ENCODE measurements at places on chromosomes 13 and 19.

DNA sequence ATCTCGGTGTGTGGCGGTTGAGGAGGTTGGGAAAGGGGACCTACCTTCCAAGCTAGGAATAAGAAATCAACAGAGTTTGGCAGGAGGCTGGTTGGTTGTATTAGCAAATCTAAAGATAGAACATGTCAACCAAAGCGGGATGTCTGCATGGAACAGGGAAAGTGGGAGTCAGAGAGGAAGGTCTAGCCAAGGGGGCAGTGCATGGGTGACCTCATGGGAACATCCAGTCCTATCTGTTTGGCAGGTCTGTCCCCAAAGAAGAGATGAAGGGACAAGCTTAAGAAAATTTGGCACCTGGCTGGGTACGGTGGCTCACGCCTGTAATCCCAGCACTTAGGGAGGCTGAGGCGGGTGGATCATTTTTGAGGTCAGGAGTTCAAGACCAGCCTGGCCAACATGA is 118.7 kb upstream of the TSC22D1 start:
- DNase-seq, result no peak

GRCh38 chr19:5238700-5239099 is 101.9 kb downstream of the PTPRS start:
- DNase-seq, result no peak

GRCh38 chr19:54095136-54095858 is 5.3 kb downstream of the OSCAR start:
- no peak for DNase-seq

DNA sequence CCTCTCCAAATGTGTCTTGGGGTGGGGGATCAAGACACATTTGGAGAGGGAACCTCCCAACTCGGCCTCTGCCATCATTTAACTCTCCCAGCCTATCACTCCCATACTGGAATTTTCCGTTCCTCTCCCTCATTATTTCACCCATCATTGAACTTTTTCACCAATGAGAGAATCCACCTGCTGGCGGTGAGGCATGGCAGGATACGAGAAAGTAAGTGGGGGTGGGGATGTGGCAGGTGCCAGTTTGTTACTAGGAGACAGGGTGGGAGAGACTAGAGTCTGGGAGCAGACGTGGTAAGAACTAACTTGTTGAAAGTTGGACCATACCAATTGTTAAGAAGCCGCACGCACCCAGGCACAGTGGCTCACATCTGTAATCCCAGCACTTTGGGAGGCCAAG is 6.9 kb downstream of the GIPR start:
- no peak for DNase-seq

GRCh38 chr19:14471436-14472187 is 3.5 kb downstream of the PTGER1 start:
- no peak for DNase-seq

DNA sequence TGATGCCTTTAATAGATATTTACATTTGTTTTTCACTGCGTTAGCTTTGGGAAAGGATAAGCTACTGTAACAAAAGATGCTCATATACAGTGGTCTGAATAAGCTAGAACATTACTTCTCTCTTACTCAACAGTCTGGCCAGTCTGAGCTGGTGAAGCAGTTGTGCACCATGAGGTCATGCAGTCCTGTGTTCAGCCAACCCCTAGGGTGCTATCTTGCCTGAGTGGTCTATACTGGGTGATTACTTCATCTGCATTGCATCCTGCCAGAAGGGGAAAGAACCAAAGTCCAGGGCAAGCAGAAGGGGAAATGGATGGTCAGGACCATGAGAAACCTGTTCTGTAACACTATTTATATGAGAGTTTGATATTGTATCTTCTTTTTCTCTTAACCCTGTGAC is 31.5 kb downstream of the ERCC5 start:
- DNase-seq, result peak; percentile 7

- no peak for DNase-seq
Observed at GRCh38 chr13:83618966-83619365, 263.3 kb downstream of the SLITRK1 start.

DNA sequence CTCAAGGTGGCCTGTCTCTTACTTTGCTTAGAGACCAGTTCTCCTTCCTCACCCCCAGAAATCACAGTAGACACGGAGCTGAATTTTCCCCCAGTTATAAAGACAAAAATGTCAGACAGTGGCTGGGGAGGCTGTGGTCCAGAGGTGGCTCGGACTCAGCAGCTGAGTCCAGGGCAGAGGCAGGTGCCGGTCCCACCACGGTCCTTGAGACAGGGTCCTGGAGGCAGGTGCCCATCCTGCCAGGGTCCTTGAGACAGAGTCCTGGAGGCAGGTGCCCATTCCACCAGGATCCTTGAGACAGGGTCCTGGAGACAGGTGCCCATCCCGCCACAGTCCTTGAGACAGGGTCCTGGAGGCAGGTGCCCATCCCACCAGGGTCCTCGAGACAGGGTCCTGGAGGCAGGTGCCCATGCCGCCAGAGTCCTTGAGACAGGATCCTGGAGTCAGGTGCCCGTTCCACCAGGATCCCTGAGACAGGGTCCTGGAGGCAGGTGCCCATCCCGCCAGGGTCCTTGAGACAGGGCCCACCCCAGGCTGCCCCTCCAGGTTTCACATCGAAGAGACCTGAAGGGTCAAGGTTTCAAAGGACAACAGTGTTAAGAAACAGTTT is 23.1 kb downstream of the PEPD start:
- DNase-seq, result no peak

- no peak for DNase-seq
Observed at GRCh38 chr13:46388846-46389245, 1.8 kb upstream of the RUBCNL start.

DNA sequence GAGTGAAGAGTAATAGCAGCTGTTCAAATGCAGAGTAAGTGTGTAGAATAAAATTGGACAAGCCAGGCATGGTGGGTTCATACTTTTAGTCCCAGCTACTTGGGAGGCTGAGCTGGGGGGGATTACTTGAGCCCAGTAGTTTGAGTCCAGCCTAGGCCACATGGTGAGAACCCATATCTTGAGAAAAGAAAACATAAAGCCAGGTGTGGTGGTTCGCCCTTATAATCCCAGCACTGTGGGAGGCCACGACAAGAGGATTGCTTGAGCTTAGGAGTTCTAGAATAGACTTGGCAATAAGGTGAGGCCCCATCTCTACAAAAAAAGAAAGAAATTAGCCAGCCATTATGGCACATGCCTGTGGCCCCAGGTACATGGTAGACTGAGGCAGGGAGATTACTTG is 1241.1 kb downstream of the UQCRFS1 start:
- DNase-seq, result no peak

DNA sequence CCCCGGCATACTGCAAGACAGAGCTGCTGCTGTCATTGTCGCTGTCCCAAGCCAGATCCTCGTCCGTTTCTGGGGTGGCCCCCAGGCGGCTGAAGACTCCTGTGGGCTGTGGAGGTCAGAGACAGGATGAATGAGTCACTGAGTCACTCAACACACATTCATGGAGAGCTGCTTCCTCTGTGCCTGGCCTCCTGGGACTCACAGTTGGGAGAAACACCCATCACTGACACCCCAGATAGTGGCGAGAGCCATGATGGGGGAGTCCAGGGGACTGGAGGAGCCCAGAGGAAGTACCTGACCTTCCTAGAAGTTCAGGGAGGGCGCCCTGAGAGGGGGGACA is 26.0 kb downstream of the C19orf47 start:
- DNase-seq, result no peak

GRCh38 chr19:21474671-21475181 is 30.7 kb upstream of the ZNF429 start:
- peak; percentile 63 for DNase-seq

GRCh38 chr13:98681049-98681448 is 71.4 kb downstream of the SLC15A1 start:
- DNase-seq, result no peak

GRCh38 chr13:40187324-40187795 is 479.1 kb downstream of the FOXO1 start:
- no peak for DNase-seq

- DNase-seq, result peak; percentile 67
Observed at GRCh38 chr13:51793570-51794271, 10.2 kb downstream of the DHRS12 start.

- DNase-seq, result no peak
Observed at GRCh38 chr13:20938302-20938701, 35.8 kb upstream of the XPO4 start.

- peak; percentile 30 for DNase-seq
Observed at GRCh38 chr19:6489278-6490061, 7.9 kb upstream of the DENND1C start.

GRCh38 chr13:34879851-34880250 is 62.2 kb upstream of the NBEA start:
- no peak for DNase-seq
